ENCODE measurements at places on chromosomes 5 and 9. TPM values are rescaled to one million over a fixed set of nuclear protein-coding genes. Genes with fewer than 3 reads are reported as not detected.

The FCN2 gene
- total RNA-seq = not detected

The ORM1 gene
- not detected for total RNA-seq

GRCh38 chr9:88462191-88462590, 72.8 kb upstream of the NXNL2 start:
- no peak overlapping the region for H3K27ac ChIP-seq
- H3K4me3 ChIP-seq = no peak overlapping the region
- no peaks in the 10 kb centered on the region for H3K27me3 ChIP-seq
- H3K4me1 ChIP-seq = peaks cover 3% of the 10 kb centered on the region
- peaks cover 5% of the 10 kb centered on the region for H3K36me3 ChIP-seq

DNA sequence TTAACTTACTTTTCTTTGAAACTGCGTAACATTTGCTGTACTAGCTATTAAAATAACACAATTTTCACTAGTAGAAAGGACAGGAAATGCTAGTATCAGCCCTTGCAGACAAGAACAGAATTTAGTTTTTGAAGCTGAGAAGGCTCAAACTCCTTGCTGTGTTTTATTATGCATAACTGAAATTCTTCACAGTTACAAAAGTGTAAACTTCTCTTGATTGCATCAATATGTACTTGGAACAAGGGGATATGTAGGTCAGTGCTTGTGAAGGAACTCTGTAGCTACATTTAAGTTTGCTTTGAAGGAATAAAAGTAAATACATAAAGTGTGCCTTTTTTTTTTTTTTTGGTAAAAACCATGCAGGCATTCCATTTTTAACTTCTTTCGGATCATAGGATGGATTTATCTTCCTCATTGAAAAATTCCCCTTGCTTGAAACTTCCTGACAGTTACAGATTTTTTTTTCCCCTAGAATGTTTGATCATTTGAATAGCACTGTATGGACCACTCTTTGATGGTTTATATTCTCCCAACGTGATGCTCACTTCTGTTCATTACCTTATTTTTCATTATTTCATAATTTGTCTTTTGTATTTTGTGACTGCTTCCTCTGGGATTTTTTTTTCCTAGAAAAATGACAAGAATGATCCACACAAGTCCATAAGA, 94.9 kb upstream of the DAB2 start:
- H3K4me1 ChIP-seq = peaks cover 4% of the 10 kb centered on the region
- H3K27me3 ChIP-seq = no peaks in the 10 kb centered on the region
- H3K27ac ChIP-seq = no peak overlapping the region
- no peak overlapping the region for H3K4me3 ChIP-seq

- peaks cover 72% of the 10 kb centered on the region for H3K36me3 ChIP-seq
- H3K27ac ChIP-seq = no peak overlapping the region
- H3K4me1 ChIP-seq = no peaks in the 10 kb centered on the region
- no peak overlapping the region for H3K4me3 ChIP-seq
- no peaks in the 10 kb centered on the region for H3K27me3 ChIP-seq
These were observed 45.5 kb downstream of the PUM3 start for GRCh38 chr9:2798423-2798822.

The RETREG1 gene
- 1.9 TPM for total RNA-seq

DNA sequence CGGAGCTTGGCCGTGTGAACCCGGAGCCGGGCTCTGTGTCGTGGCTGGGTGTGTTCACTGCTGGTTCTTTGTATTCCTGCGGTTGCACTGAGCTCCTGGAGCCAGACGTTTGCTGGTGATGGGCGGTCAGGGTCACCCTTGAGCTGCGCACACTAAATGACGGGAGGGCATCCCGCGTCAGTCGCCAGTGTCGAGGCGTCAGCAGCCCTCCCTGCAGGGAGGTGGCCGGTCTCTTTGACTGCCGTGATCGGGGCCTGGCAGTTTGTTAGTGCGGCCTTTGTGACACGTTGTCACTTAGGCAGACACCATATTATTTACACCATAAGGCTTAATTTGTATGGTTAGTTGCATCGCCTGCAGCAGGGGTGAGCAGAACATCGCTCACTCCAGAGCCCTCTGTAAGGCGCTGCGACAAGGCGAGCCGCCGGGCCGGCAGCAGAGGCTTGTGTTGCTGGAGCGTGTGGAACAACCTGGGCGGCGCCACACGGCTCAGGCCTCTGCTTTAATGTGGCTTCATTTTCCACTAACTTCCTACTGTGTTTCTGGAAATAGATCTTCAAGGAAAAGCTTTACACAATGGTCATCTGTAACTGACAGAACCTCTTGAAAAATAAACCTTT, 8.3 kb downstream of the NDUFS6 start:
- no peaks in the 10 kb centered on the region for H3K27me3 ChIP-seq
- no peak for DNase-seq
- H3K27ac ChIP-seq = no peak overlapping the region
- H3K4me1 ChIP-seq = no peaks in the 10 kb centered on the region

The ANKRD18A gene
- 13.2 TPM for total RNA-seq

The CD274 gene
- total RNA-seq = not detected

- H3K27ac ChIP-seq = no peak overlapping the region
- no peaks in the 10 kb centered on the region for H3K4me1 ChIP-seq
These were observed 20.2 kb upstream of the TLE4 start for GRCh38 chr9:79551586-79551985.

DNA sequence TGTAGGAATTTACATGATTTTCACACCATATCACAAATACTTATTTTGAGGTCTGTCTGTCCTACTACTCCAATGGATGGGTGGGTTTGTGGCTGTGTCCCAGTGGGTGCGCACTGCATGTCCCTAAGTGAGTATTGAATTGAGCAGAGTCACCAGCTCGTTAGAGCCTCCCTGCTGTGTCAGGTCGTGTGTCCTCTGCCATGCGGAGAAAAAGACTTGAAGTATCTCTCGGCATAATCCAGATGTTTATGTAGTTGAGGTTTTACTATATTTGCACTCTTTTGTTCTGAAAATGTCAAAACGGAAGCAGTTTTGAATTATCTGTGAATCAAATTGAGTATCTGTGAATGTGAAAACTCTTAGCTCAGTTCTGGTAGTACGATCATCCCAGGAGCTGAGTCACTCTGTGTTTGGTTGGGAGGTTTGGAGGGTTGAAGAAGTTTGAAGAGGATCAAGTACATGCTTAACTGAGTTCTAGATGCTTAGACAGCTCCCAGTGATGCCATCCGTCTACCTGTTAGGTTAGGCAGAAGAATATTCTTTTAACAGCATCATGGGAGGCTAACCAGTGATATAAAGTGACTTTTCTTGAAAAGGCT, 194.2 kb downstream of the TENT4A start:
- DNase-seq = no peak
- H3K4me3 ChIP-seq = no peak overlapping the region
- no peaks in the 10 kb centered on the region for H3K27me3 ChIP-seq
- no peak overlapping the region for H3K27ac ChIP-seq
- H3K36me3 ChIP-seq = no peaks in the 10 kb centered on the region

DNA sequence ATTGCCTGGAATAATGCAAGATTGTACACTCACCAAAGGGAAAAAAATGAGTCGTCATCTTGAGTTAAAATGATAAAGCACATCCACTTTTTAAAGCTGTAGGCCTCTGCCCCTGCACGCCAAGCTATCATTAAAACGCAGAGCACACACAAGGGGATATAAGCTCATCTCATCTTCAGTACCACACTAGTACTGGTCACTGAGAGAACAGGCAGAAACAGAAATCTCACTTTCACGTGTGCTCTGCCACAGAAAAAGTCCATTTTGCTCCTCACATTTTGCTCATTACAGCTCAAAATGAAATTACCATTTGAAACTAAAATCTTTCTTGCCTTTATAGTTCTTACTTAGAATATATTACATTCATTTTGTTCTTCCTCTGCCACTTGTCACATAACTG, 99.2 kb upstream of the SLC30A5 start:
- H3K4me3 ChIP-seq = no peak overlapping the region
- DNase-seq = no peak
- H3K36me3 ChIP-seq = no peaks in the 10 kb centered on the region
- H3K27ac ChIP-seq = no peak overlapping the region
- H3K4me1 ChIP-seq = no peaks in the 10 kb centered on the region
- H3K27me3 ChIP-seq = no peaks in the 10 kb centered on the region

DNA sequence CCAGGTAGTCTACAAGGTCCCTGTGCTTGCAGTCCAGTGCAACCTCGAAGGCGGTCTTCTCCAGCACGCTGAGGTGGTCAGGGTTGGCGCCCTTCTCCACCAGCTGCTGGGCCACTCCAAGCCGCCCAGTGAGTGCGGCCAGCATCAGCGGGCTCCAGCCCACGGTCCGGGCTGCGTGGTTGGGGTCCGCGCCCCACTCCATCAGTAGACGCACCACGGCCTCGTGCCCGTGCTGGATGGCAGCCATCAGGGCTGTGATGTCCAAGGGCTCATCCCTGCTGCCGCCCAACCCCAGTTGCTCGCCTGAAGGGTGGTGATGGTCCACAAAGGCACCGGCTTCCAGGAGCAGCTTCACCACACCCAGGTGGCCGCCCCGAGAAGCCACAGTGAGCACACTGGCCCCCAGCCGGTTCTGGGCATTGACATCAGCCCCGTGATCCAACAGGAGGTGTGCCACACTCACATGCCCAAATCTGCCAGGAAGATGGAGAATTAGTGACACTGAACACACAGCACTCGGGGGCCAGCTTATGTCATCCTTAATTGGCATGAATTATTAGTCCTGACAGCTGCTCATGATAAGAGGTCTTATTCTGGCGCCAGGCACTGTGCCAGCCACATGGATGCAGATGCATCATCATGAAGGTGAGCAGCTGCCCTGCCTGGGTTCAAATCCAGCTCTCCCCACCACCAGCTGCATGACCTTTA, 6.1 kb downstream of the ANKS6 start:
- H3K4me3 ChIP-seq = no peak overlapping the region
- no peak for DNase-seq
- H3K27me3 ChIP-seq = no peaks in the 10 kb centered on the region
- peaks cover 10% of the 10 kb centered on the region for H3K36me3 ChIP-seq
- no peak overlapping the region for H3K27ac ChIP-seq

GRCh38 chr9:69674716-69675438, 2.7 kb upstream of the APBA1 start:
- H3K27ac ChIP-seq = no peak overlapping the region
- DNase-seq = no peak
- peaks cover 4% of the 10 kb centered on the region for H3K4me1 ChIP-seq
- H3K36me3 ChIP-seq = no peaks in the 10 kb centered on the region
- H3K4me3 ChIP-seq = no peak overlapping the region

- DNase-seq = no peak
- no peaks in the 10 kb centered on the region for H3K27me3 ChIP-seq
- no peak overlapping the region for H3K27ac ChIP-seq
- peaks cover 7% of the 10 kb centered on the region for H3K4me1 ChIP-seq
- H3K4me3 ChIP-seq = no peak overlapping the region
These were observed 586.4 kb downstream of the ACTL7B start for GRCh38 chr9:108269371-108269770.

DNA sequence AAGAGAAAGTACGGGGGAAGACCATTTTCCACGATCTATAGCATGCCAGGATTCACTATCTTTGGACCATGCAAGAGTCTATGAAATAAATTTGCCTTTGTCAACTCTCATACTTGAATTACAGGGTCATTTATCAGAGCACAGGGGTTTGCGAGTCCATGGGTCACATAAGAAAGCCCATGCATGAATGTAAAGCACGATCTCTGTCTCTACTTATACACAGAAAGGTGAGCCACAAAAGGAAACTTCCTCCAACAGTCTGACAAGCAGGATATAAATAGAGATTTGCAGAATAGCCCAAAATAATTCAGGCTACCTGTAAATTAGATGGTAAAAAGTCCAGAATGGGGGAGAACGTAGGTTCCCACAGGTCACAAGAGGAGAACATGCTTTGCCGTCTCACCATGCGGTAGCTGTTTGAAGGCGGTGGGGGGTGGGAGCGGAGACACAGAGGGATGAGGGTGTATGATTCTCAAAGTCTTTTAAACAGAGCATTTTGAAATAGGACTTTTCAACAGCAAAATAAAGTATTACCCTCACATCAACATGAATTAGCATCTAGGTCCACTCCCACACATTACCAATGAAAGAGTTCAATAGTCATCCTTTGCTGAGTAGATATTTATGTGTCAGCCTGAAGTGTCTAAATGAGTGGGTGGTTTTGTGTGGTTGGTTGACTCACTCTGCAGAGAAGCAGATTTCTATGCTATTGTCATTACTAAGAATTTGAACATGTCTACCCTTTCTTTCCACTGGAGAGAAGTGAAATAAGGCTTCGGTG, 279.7 kb downstream of the EBF1 start:
- H3K27me3 ChIP-seq = no peaks in the 10 kb centered on the region
- no peaks in the 10 kb centered on the region for H3K36me3 ChIP-seq
- no peak overlapping the region for H3K27ac ChIP-seq
- H3K4me1 ChIP-seq = peaks cover 9% of the 10 kb centered on the region
- DNase-seq = no peak

The PCA3 gene
- total RNA-seq = not detected

DNA sequence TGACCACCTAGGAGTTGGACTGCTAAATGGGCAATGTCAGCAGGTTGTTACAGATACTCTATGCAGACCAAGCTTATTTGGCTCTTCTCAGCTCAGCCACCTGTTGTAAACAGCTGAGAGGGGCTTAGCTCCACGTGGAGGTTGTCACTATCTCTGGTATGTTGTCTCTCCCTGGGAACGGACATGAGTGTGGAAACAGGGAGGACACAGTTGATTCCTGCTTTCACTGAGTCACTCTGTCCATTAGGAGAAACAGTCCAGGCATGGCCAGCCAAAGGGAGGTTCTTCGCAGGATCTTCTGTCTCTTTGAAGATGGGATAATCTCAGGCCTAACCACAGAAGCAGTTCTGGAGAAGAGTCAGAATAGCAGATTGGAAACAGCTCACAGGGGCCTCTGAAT, 121.2 kb downstream of the PALM2AKAP2 start:
- no peak overlapping the region for H3K4me3 ChIP-seq
- no peak for DNase-seq
- no peaks in the 10 kb centered on the region for H3K27me3 ChIP-seq
- no peaks in the 10 kb centered on the region for H3K4me1 ChIP-seq

DNA sequence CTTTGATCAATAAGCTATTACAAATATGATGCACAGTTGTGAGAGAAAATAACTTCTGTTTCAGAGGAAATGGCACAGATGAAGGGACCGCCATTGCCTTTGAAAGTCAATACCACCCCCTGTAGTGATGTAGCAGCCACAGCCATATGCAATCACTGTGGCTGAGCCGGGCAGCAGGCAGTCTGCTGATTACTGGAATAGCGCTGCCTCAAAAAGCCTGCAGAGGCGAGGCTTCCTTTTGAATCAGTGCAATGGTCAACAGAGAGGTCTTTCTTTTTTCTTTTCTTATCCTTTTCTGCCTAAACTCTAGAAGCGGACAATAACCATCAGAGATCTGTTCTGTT, 265.1 kb upstream of the TAS2R1 start:
- no peak for DNase-seq
- H3K4me3 ChIP-seq = no peak overlapping the region

- no peaks in the 10 kb centered on the region for H3K27me3 ChIP-seq
- H3K4me3 ChIP-seq = no peak overlapping the region
- no peak overlapping the region for H3K27ac ChIP-seq
- no peaks in the 10 kb centered on the region for H3K4me1 ChIP-seq
- DNase-seq = no peak
These were observed 87.4 kb upstream of the CD180 start for GRCh38 chr5:67283988-67284487.

The CNTLN gene
- 10.5 TPM for total RNA-seq

- H3K36me3 ChIP-seq = no peaks in the 10 kb centered on the region
- no peak overlapping the region for H3K27ac ChIP-seq
- H3K27me3 ChIP-seq = no peaks in the 10 kb centered on the region
- H3K4me1 ChIP-seq = 0 out of 2 replicates have a peak, but pooled peaks cover 5% of the 10 kb centered on the region
- no peak for DNase-seq
These were observed 44.9 kb upstream of the LIFR start for GRCh38 chr5:38601133-38601862.

Measured in H1 (cell line).